ENCODE measurements at places on chromosomes 2 and 18. TPM values are rescaled to one million over a fixed set of nuclear protein-coding genes. Genes with fewer than 3 reads are reported as not detected.

The DSC1 gene
- total RNA-seq, result 0.35 TPM

The LOXL3 gene
- 1.4 TPM for total RNA-seq

The DNAH7 gene
- 0.07 TPM for total RNA-seq

The TMEM37 gene
- total RNA-seq, result not detected

The PLEKHM3 gene
- 5.3 TPM for total RNA-seq

- DNase-seq, result no peak
These were observed 66.6 kb downstream of the STPG4 start for GRCh38 chr2:47088371-47089082.

DNA sequence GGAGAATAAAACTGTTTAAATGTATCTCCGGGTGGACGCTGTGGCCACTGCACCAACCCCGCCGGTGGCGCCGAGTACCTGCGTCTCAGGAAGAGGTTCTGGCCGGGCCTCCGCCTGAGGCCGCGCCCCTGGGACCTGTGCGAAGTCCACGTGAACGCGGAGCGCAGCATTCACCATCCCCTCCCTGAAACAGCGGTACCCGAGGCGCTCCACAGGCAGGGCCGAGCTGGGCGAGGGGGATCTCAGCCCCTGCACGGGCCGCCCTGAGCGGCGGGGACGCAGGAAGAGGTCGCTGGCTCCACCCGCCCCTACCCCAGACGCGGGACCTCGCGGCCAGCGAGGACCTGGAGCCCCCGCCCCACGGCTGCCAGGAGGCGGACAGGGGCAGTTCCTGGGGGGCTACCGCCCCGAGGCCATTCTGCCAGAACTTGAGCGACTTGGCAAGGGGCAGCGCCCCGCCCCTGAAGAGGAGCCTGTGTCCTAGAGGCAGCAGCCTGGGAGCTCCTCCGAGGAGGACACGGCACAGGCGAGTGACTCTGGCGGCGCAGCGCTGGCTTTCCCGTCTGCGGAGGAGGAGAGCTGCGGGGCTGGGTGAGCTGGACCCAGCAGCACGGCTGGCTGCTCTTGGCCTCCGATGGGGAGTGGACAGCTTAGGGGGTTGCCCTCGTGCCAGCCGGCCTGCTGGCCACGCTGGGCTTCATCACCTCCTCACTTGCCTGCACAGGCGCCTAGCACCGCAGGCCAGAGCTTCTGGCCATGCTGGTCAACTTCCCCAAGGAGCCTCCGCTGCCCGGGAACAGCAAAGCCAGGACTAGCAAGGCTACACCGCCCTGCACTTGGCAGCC lies 9.7 kb upstream of the TEKT4 start:
- DNase-seq, result no peak

DNA sequence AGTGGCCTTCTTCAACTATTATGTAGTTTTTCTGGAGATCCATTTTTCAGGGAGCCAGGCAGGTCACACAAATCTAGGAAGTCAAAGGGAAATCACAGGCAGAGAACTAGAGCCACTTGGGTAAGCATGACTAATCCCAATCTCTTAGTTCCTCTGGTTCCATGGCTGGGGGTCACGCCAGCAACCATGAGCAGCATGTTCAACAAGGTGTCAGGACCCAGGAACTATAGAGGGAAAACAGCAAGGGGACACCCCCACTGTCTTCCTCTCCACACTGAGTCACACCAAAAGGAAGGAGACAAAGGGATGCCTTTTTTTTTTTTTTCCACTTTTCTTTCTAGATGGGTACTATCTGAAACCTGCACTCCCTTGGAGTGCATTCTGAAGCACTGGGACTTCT lies 250.9 kb downstream of the OTX1 start:
- no peak for DNase-seq

GRCh38 chr2:95062242-95063085 lies 37.0 kb downstream of the MAL start:
- peak; percentile 49 for DNase-seq

- peak; percentile 46 for DNase-seq
These were observed 4.5 kb upstream of the OSR1 start for GRCh38 chr2:19362755-19363473.

DNA sequence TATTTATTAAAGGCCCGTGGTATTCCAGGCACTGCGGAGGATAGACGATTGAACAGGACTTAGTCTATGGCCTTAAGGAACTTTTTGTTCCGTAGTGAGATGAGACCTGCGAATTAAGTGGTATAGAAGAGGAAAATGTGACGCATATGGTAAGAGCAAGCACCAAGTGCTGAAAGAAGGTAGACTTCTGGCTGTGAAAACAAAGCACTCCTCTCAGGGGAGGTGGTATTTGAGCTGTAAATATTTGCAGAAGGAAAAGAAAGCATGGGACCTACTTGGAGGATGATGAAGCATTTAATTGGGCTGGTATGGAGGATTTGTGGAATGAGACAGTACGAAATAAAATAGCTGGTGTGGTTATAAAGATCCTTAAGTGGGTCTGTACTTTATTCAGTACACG lies 62.5 kb downstream of the GPR39 start:
- DNase-seq, result no peak

DNA sequence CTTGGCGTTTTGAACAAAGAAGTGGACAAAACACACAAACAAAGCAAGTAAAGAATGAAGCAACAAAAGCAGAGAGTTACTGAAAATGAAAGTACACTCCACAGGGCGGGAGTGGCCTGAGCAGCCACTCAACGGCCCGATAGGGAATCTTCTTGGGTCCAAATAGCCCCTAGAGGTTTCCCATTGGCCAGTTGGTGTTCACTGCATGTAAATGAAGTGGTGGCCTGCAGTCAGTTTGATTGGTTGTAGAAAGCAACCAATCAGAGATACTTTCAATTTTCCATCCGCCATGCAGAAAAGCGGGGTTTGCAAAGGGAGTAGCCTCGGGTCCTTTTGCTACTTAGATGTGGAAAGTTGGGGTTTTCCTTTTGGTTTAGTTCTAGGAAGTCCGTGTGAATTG lies 31.6 kb downstream of the CYBRD1 start:
- DNase-seq, result no peak

- no peak for DNase-seq
These were observed 81.6 kb downstream of the HS6ST1 start for GRCh38 chr2:128237081-128237534.

GRCh38 chr2:120875431-120875830 lies 139.8 kb downstream of the GLI2 start:
- DNase-seq, result no peak
